Stimulated activated memory B cell treated with anti-CD40 and anti-IgM and Interleukin-4, amounts not matched to agents 10 μg/mL and 1 μg/mL and 100 μg/mL, for 72 hours (primary cell): ENCODE measurements at places on chromosomes 4 and X.

DNA sequence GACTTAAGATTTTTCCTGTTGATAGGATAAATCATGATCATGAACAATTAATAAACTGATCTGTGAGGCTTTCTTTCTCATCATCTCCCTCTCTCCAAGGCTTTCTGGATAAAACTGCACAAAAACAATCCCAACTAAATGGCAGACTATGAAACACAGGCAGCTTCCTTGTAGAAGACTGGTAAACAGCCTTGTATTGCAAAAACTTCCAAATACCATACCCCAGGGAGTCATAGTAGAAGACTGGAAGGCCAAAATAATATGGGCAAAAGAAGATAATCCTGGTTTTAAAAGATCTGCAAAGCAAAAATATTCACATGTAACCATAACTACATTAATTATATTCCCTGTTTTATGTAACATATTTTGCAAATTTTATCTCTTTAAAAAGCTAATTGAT lies 113.0 kb downstream of the ANAPC10 start:
- no peak for ATAC-seq
- H3K27me3 ChIP-seq: no peaks in the 10 kb centered on the region
- no peaks in the 10 kb centered on the region for H3K4me1 ChIP-seq
- peaks cover 14% of the 10 kb centered on the region for H3K36me3 ChIP-seq
- no peak overlapping the region for H3K4me3 ChIP-seq

DNA sequence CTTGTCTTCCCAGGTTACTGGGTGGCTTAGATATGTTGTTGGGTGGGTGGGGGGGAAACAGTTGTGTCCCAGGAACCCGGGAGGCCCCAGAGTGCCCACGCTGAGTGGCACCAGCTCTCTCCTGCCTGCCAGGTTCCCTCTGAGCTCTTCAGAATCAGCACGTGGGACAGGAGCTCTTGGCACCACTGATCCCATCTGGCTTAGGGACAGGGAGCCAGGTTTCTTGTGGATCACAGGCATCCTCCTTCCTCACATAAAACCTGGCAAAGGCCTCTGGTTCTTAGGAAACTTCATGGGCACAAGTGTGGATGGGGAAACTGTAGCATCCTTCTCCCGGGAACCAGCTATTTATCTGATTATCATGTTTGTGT lies 3.4 kb downstream of the GPR78 start:
- no peak overlapping the region for H3K27ac ChIP-seq
- peaks cover 53% of the 10 kb centered on the region for H3K27me3 ChIP-seq
- H3K36me3 ChIP-seq: no peaks in the 10 kb centered on the region
- no peak overlapping the region for H3K4me3 ChIP-seq

- no peak for ATAC-seq
- H3K4me3 ChIP-seq: no peak overlapping the region
- no peaks in the 10 kb centered on the region for H3K4me1 ChIP-seq
- no peaks in the 10 kb centered on the region for H3K27me3 ChIP-seq
- no peaks in the 10 kb centered on the region for H3K36me3 ChIP-seq
These were observed 321.5 kb downstream of the NLGN4X start for GRCh38 chrX:5907207-5907606.

GRCh38 chr4:86106475-86106874 lies 253.4 kb downstream of the MAPK10 start:
- H3K27me3 ChIP-seq: no peaks in the 10 kb centered on the region
- H3K4me3 ChIP-seq: no peak overlapping the region
- no peaks in the 10 kb centered on the region for H3K4me1 ChIP-seq
- ATAC-seq: no peak
- H3K27ac ChIP-seq: no peak overlapping the region
